NCI-H1930 (cell line): ENCODE measurements at places on chromosomes 5 and 9.

DNA sequence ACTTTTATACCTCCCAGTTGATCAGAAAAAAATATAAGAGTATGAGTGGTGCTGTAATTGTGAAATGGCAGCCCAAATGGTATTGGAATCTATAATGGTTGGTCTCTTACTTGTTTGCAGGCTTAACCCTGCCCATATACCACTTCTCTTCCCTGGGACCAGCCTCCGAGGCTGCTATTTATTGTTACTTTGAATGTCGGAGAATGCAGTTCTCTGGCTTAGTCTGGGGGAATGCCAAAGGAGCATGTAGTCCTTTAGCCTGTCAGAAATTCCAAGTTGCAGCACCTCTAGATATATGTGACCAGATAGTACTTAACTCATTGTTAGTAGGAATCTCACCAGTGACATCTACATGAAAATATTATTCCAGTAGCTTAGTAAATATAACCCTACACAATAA is 47.5 kb downstream of the SLC44A1 start:
- no peak for DNase-seq

GRCh38 chr9:35834260-35835215 is 5.5 kb downstream of the TMEM8B start:
- DNase-seq: no peak

GRCh38 chr5:155915601-155916000 is 411.4 kb upstream of the SGCD start:
- no peak for DNase-seq

DNA sequence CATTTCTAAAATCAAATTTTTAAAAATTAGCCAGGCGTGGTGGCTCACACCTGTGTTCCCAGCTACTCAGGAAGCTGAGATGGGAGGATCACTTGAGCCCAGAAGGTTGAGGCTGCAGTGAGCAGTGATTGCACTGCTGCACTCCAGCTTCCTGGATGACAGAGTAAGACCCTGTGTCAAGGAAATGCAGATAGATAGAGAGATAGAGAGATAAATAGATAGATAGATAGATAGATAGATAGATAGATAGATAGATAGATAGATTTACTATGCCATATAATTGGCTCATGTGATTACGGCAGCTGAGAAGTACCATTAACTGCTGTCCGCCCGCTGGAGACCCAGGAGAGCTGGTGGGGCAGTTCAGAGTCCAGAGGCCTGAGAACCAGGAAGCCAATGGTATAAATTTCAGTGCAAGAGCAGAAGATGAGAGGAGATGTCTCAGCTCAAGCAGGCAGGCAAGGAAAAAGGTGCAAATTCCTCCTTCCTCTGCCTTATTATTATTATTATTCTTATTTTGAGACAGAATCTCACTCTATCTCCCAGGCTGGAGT is 13.0 kb upstream of the PTGES start:
- DNase-seq: no peak
